ENCODE measurements at places on chromosomes 1 and 21.

DNA sequence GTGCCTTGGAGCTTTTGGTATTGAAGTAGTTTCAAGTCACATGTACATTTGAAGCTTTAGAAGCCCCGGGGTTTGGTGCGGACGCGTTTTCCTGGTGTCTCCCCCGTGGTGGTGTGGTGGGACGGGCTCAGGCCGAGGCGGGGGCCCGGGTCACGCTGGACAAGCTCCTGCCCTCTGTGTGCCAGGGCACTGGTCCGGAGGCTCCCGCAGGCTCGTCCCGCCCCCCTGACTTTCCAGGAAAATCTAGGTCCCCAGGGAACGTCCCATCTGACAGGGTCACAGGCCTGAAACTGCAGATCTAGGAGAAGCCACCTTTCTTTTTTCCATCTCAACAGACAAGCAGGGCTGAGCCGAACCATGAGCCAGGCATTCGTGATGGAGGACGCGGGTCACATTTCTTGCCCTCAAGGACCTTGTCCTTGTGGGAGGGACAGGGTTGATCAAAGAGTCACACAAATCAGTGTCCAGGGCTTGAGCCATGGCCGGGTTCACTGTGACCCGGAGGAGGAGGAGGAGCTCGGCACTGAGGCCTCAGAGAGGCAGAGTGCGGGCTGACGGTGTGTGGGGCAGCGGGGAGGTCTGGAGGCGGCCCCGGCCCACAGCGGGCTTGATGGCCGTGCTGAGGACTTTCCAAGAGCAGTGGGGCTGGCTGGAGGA is 1.6 kb downstream of the DMRTB1 start:
- DNase-seq = no peak

GRCh38 chr1:41480204-41481108 is 4.0 kb downstream of the EDN2 start:
- no peak for DNase-seq

DNA sequence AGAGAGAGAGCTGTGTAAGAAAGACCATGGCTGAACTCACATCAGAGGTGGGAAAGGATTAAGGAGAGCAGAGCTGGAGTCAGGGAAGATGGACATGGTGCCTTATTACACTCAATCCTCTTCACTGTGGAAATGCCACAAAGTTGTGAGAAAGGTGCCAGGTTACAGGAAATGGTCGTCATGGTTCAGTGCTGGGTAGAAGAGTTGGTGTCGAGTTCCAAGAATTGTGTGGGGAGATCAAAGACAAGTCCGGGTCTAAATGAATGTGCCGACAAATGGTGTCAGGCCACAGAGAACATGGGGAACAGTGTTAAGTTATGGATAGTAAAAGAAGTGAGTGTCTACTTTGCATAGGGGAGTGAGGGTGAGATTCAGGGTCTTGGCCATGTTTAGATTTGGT is 40.9 kb downstream of the LAMC2 start:
- no peak for DNase-seq

- no peak for DNase-seq
Measured at GRCh38 chr1:229434641-229435051, 752 bp upstream of the ACTA1 start.

GRCh38 chr1:23288671-23289070 is 55.4 kb downstream of the HNRNPR start:
- DNase-seq = no peak

GRCh38 chr21:25563361-25564116 is 43.7 kb downstream of the MRPL39 start:
- no peak for DNase-seq

DNA sequence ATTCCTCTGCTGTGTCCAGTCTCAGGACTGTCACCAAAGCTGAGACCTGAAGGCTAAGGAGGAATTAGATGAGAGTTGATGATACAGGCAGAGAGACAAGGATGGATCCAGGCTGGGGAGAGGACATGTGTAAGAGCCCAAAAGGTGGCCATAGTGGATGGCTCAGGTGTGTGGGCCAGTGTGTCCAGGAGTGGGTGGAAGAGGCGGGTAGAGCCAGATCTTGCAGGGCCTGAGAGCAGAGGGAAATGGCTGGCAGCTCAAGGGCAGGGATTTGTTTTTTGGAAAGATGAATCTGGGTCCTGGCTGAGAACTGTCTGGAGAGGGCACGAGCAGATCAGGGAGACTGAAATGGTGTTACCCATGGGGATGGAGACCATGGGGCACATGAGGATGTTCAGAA is 38.1 kb downstream of the AZIN2 start:
- no peak for DNase-seq

DNA sequence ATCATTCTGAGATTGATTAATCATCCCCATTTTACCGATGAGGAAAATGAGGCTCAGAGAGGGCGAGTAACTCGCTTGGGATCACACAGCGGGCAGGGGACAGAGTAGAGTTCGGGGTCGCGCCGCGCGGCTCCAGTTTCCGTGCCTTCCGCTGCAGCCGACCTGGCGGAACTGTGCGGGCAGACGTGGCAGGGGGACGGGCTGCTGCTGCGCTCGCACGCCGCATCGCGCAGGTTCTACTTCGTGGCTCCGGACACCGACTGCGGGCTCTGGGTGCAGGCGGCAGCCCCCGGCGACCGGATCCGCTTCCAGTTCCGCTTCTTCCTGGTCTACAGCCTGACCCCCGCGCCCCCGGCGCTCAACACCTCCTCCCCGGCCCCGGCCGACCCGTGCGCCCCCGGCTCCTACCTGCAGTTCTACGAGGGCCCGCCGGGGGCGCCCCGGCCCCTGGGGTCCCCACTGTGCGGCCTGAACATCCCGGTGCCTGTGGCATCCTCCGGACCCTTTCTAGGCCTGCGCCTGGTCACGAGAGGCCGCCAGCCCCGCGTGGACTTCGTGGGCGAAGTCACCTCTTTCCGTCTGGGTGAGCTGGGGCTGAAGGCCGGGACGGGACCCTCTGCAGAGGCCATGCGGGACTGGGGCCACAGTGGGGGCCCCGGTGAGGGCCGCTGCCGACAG is 2.3 kb downstream of the LDLRAD2 start:
- DNase-seq = no peak

- DNase-seq = no peak
Measured at GRCh38 chr21:25985990-25986389, 184.6 kb downstream of the APP start.

DNA sequence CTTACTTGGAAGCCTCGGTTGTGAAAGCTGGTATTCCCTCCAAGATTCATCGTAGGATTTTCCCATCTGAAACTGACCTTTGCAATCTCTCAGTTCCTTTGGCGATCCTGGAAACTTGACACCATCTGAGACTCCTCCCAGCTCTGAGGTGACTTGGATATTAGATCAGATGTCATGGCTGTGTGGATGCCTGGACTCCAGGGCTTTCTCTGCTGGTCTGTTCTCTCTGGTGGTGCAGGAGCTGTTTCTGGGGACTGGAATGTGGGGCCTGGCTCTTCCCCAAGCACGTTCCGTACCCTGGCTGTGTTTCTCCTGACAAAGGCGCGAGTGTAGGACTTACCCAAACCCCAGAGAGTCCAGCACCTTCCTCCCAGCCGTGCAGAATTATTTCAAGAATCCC is 252.2 kb downstream of the RPS6KC1 start:
- DNase-seq = no peak

GRCh38 chr1:23384312-23385058 is 14.8 kb upstream of the ZNF436 start:
- DNase-seq = peak; percentile 62

GRCh38 chr1:28976248-28976647 is 61.9 kb downstream of the EPB41 start:
- DNase-seq = no peak

DNA sequence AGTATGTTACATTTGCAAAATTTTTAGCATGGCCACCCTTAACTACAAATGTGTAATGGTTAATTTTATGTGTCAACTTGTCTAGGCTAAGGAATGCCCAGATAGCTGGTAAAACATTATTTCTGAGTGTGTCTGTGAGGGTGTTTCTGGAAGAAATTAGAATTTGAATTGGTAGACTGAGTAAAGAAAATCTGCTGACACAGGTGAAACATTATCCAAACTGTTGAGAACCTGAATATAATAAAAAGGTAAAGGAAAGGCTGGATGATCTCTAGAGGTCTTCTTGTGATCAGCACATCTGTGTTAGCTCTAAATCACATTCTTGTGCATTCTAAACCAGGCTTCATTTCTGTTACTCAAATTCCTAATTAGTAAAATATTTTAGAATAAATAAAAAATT is 100.8 kb downstream of the UCHL5 start:
- no peak for DNase-seq

DNA sequence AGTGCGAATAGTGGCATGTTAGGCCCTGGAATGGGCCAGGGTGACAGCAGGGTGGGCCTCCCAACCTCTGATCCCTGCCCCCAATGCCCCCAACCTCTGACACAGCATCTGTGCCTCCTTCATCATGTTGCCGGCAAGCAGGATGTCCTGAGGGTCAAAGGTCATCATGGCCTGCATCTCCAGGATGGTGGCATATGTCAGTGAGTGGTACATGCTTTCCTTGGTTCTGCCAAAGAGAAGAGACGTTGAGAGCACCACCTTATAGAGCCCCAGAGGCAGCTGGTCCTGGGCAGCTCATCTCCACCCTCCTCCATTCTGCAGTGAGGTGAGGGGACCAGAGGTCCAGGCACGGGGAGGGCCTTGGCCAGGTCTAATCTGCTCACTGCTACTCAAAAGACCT is 17.6 kb downstream of the TTC39A start:
- DNase-seq = no peak

DNA sequence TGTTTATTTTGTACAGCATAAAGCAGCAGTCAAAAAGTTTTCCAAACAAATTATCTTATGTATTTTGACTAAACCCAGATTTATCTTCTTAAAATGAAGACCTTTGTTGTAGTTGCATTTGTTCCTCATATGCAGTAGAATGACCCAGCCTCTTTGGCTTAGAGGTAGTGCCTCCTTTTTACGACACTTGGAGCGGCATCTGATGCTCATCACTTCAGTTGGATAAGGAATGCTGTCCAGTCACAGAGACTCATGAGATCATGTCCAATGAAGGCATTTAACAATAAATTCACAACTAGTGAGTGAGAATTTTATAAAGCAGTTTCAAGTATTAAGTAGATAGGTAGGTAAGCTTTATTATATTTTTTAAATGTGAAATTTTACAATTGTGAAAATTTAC is 35.2 kb downstream of the PTPRC start:
- DNase-seq = no peak

DNA sequence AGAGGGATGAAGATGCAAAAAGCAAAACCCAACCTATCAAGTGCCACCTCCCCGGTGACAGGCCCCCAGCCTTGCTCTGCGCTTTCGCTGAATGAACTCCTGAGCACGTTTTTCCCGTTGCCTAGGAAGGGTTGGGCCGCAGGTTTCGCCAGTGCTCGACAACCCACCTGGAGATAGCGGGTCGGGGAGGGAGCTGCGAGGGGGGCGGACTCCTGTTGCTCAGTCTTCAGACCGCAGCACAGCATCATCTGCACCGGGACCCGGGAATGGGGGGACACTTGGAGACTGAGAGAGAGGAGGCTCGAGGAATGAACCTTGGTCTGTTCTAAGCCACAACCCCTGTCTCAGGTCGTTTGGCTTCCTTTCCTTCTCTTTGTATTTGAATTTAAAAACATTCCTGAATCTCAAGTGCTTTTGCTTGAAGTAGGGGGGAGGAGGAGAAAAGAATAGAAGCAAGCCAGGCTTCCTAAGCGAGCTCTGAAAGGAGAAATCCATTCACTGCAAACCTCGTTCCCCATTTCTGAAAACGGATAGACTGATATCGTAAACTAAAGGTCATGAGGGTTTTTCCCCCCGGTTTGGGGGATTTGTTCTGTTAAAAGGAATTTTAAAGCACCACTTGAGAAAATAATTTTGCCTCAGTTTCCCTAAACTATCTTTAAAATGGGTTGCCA is 1.2 kb downstream of the AK5 start:
- DNase-seq = no peak

DNA sequence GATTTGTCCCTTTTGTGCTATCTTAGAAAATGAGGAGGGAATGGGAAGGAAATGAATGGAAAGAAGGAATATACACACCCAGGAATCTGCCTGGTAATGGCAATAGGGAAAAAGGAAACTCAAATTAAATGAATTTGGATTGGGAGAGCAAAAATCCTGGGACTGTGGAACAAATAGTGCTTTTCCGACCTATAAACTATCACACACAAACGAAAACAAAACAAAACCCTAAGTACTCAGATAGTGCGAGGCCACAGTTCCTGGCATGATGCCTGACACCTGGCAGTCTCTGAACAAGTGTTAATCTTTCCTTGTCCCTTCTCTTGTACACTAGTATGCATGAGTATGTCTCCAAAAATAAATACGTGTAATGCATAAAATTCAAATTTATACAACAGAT is 319.8 kb upstream of the SPAG17 start:
- DNase-seq = no peak

DNA sequence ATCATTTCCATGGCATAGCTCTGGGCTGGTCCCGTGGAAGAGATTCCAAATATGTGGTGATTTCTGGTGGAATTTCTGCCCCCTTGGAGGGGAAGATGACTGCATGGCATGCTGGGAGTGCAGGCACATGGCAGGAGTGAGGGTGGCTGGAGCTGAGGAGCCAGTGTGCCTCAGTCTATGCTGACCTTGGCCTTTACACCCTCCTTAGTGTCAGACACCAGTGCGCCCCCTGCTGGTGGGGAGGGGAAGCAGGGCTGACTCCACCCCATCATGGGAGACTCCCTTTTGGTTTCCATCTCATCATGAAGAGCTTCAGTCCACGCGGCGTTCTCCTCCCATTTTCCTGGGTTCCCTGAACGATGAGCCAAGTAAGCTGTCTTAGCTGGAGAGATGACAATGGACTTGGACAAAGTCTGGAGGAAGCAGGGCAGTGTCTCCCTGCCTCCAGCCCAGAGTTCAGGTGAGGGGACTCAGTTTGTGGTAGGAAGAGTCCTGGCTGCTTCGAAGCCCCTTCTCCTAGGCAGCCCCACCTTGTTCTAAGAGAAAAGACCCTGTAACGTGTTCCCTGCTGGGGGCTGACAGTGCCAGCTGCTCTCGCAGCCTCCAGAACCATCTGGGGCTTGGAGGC is 10.3 kb downstream of the ALX3 start:
- DNase-seq = no peak

GRCh38 chr1:88998716-88999115 is 6.3 kb upstream of the KYAT3 start:
- DNase-seq = no peak

DNA sequence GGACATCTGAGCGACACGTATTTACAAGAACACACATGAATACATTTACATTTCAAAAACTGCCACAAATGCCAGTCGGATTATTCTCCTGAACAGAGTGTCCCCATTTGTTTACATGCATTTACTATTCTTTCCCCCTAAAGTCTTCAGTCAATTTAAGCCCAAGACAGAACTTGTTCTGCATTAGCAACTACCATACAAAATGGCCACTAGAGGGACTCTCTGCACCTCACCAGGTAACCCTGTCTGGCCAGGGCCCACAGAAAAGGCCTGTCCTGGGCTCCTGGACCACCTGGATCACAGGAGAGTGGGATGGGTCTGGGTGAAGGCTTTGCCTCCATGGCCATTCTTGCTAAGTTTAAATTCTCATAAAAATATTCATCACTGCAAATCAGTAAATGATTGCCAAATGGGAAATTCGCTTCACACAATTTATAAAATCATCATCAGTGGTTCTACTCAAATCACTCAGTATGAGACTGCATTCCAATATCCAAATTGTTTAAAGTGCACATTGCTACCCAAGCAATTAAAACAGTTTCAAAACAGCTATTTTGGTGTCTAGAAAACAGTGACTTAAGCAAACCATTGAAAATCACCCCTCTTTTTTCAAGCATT is 12.5 kb upstream of the GUCA2A start:
- no peak for DNase-seq

- DNase-seq = no peak
Measured at GRCh38 chr21:39845571-39846130, 21.6 kb upstream of the PCP4 start.

Measured in epithelial cell of prostate (primary cell).